ENCODE measurements at places on chromosomes 1 and 21. TPM values are rescaled to one million over a fixed set of nuclear protein-coding genes. Genes with fewer than 3 reads are reported as not detected.

The PTPN7 gene
- not detected for total RNA-seq

The SLAMF9 gene
- not detected for total RNA-seq

The NIPAL3 gene
- 21.3 TPM for total RNA-seq

The KRTAP19-3 gene
- total RNA-seq, result not detected

The CFAP57 gene
- total RNA-seq, result 0.46 TPM

DNA sequence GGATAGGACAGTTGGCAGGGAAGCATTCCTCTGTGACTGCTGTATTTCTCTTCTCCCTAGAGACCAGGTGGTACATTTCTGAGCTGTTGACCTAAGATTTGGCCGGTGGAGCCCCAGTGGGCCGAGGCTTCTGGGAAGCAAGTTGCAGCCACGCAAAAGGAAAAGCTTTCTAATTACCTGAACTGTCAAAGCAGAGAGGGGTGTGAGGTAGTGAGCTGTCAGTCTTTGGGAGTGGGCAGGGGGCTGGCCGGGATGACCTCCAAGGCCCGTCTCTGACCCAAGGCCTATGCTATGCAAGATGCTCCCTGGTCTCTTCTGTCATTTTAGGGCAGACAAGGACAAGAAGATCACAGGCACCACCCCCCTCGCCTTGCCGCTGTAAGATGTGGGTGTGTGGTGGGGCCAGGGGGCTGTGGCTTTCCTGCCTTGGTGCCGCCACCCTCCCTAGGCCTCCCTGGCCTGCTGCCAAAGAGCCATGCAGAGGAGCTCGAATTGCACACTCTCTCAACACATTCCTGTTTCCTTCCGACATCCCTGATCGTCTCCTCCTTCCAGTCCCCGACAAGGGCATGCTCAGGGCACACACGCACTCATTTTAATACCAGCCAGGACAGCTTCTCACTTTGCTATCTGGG, 7.7 kb downstream of the PADI1 start:
- no peak for DNase-seq

DNA sequence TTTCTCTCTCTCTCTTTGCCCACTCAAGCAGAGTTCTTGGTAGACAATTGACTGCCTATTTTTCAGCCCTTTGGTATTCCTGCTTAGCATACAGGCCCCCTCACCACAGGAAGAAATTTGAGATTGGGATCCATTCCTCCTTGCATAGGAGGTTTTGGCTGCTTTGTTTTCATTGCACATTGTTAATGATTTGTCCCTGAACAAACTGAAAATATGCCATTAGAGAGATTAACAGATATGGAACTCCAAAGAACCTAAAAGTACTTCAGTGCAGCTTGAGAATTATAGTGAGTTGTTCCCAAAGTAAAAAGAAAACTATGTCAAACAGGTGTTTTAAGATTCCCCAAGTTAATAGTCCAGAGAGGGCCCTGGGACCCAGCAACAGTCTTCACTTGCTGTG, 200.0 kb downstream of the TTLL7 start:
- no peak for DNase-seq

DNA sequence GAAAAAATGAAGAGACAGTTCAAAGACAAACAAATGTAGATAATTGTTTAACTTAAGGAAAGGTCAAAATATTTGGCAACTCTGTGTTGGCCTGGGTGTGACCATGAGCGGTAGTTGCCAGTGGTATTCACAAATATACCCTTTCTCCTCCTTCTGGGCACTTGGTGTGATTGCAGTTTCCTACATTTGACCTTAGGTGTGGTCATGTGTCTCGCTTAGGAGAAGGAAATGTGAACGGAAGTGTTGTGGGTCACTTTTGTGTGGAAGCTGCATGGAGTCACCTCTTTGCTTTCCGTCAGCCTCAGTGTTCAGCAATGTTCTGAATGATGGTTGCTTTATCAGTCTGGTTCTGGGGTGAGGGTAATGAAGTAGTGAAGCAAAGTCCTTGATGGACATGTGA, 3.4 kb upstream of the PCSK9 start:
- no peak for DNase-seq

- DNase-seq, result no peak
These were observed 202.2 kb downstream of the PTBP2 start for GRCh38 chr1:96923753-96924152.

DNA sequence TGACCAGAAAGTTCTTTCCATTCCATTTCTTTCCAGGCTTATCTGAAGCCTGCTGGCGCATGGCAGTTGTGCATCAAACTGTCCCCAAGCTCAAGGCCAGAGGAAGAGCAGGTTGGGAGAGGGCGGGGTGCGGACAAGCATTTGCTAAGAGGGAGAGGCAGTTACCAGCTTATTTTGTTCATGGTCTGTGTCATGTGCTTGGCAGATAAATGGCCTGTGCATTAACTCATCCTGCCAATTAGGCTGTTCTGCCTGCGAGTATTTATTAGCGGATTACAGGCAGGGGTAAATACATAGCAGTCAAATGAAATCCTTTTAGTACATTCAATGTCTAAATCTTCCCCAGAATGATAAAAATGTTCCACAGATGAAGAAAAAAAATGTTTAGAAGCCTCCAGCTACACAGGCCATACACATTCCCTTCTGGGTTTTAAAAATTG, 48.9 kb upstream of the B3GALNT2 start:
- DNase-seq, result no peak

DNA sequence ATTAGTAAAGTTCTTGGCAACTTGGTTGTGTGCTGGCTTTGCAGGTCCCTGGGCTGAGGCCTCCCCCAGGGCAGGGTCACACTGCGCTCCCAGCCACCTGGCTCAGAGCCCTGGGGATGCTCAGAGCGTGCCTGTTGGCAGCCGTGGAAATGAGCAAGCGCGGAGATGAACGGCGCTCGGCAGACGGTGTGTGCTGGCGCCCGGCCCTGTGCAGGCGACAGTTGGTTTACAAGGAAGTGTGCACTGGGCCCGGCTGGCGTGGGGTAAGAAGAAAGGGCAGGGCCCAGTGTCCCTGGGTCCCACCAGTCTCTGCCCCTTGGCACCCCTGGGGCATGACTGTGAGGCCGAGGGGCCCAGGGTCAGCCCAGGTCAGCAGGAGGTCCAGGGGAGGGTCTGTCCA, 25.7 kb upstream of the PEX10 start:
- no peak for DNase-seq

DNA sequence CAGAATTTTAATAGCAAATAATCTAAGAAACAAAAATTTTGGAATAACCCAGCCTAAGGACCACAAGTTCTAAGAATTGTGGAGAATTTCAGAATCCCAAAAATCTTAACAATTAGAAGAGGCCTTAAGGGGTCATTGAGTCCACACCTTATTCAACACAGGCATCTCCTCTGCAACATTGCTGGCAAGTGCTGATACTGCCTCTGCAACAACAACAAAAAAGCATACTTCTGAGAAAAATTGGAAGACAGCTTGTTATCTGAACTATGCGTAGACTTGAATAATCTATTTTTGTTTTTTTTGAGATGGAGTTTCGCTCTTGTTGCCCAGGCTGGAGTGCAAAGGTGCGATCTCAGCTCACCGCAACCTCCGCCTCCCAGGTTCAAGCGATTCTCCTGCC, 24.0 kb upstream of the SLC2A1 start:
- no peak for DNase-seq

- no peak for DNase-seq
These were observed 42.6 kb upstream of the CTPS1 start for GRCh38 chr1:40936931-40937339.

DNA sequence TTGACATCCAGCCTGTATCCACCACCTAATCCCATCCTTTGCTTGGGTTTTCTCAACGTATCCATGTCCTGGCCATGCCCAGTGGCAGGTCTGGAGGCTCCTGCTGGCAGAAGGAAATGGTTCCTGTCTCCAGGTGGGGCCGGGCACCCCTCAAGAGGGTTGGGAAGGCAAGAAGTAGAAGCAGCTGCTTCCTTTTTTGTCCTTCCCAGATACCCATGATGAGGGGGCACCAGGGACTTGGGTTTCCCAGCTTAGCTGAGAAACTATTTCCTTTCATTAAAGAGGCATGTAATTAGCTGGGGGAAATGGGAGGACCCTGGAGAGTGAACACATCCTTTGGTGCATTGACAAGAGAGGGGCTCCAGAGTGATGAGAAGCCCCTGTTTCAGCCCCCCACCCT, 21.1 kb upstream of the SLC45A3 start:
- DNase-seq, result no peak

DNA sequence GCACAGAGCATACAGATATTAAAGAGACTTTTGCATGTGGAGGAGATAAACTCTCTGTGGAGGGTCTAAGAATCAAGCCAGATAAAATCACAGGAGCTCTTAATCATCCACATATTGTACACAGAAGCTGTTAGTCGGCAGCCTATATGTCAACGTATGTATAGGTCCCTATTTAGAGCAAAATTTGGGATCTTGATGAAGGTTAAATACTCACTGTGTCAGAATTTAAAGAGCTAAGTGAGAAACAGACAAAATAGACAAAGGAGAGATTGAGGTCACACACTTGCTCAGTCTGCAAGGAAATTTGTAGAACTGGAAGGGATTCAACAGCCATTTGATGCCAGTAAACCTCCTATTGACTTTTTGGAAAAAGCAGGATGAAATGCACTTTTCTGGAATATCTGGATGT, 4.1 kb upstream of the IRF2BP2 start:
- no peak for DNase-seq

Data from epithelial cell of proximal tubule (primary cell).